ENCODE measurements at places on chromosomes 7 and 10.

DNA sequence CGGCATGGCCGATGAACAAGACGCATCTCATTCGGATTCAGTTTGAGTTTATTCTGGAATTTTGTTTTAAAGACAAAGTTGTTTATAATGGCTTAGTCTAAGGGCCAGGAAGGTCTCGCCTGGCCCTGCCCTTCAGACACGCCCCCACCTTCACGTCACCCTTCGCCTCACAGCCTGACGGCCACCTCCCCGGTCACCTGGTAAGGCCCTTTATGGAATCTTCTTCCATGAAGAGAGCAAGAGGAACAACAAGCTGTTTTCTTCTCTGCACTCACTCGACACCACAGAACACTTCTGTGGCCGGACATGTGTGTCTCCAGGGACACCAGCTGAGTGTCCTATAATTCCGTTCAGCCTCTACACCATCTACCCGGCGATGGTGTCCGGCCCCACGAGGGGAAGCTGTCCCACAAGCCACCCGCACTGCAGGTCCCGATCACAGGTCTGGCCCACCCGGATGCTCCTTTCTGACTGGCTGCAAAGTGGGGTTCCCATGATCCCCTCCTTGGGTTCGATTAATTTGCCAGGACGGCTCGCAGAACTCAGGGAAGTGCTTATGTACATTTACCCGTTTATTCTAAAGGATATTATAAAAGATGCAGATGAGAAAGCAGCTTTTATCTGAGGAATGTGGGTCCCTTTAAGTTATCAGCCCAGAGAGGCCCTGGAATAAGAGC is 17.4 kb upstream of the KNDC1 start:
- no peak for DNase-seq

DNA sequence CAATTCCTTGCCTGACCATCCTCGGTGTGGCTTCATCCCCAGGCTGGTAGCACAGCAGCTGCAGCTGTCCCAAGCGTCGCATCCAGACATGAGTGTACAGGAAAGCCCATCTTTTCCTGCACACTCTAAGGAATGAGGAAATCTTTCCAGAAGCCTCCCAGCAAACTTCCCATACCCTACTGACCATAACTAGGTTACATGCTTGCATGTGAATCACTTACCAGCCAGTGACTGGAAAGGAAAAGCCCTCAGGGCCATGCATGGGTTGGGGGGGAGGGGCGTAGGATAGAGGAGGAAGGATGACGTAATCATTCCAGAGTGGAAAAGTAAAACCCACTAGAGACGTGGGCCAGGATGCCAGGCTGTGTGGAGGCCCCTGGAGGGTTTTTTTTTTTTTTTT is 18.9 kb upstream of the ZNF212 start:
- DNase-seq, result no peak

DNA sequence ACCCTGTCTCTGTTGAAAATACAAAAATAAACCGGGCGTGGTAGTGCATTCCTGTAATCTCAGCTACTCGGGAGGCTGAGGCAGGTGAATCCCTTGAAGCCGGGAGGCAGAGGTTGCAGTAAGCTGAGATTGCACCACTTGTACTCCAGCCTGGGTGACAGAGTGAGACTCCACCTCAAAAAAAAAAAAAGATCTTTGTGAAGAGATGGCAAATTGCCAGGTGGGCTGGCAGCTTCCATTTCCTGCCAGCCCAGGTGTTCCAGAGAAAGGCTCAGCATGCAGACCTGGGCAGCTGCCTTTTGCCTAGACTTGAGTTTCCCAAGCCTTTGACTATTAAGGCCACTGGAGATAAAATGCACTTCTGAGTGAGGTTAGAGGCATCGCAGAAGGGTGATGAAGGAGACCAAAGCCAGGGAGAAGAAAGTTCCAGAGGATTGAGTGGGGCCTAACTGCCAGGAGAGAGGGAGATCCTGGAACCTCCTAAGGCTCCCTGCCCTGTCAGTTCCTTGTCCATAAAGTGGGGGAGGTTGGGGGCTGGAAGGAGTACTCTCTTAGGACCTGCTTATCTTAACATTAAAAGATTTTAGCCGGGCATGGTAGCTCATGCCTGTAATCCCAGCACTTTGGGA is 10.0 kb upstream of the DDIT4 start:
- peak; percentile 77 for DNase-seq

GRCh38 chr7:69245646-69246045 is 352.6 kb upstream of the AUTS2 start:
- no peak for DNase-seq

DNA sequence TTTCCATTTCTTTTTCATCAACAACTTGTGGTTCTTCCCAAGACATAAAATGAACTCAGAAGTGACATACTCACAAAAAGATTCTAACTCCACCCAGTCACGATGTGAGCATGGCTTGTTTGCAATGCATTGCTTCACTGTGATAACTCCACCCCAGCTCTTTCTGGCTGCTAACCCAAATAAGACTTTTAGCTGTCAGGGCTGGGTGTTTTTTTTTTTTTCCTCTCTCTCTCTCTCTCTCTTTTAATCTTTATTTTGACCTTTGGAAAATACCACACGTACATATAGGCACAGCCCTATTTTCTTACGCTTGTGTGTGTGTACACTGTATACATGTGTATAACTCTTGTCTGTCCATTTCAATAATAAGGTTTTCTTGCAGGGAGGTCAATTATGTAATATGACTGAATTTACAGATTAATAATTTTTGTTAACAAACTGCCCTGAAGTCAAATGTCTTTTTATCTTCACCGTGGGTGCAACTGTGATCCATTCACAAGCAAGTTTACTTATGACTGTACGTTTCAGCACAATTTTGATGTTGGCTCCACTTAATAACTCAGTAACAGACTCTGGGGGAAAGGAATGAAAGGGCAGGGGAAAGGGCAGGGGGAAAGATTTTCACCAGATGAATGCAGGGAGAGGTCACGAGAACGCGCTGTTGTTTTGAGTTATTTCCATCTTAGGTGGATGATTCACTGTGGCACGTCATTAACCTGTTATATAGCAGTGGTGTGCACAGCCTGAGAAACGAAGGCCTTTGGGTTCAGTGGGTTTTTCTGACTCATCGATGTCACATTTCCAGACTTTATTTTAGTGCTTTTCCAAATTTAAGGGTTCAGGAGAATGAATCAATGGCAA is 49.1 kb downstream of the APBB1IP start:
- DNase-seq, result no peak

DNA sequence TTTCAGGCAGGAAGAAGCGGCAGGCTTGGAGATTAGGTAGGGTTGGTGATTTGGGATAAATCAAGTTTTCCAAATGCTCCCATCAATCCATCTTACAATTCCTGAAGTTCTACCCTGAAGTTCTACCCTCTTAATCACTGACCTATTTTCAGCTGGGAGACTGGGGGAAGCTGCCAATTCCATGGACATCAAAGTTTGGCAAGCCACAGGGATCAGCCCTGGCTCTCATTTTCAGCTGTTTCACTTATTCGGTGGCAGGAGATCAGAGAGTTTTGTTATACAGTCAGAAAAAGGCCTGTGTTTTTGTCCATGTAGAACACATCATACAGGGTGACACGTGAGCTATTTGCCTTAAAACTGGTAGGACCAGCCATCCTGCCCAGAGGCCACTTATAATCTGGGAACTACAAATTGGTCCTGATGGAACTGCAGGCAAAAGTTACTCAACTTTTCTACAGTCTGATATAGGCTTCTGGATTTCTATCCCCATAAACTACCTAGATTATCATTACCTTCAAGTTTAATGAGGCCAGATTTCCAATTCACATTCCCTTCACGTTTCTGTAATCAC is 112.9 kb upstream of the ZNF746 start:
- DNase-seq, result no peak

DNA sequence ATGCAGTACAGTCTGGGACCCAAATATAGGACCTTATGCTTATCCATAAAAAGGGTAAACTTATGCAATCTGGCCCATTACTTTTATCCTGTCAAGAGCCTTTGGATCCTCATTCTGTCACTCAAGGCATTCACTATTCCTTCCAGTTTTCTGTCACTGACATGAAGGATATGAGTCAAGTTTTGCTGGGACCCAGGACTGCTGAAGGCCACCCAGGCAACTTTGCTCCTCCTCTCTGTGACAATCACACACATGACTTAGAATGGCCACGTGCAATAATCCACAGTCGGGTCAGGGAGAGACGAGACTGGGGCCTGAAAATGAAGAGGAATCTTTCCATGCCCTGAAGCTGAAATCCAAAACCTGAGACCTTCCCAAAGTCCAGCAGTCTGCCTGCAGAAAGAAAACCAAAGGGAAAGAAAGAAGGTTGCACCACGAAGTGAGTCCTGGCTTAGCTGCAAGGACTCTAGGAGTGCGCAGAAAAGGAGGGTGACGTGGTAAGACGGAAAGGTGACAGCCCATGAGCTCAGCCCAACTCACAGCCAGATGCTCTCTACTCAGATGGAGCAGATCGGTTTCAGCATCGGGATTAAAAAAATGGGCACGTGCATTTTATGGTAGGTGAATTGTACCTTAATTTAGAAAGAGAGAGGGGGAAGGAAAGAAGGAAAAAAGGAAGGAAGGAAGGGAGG is 67.2 kb downstream of the VOPP1 start:
- DNase-seq, result no peak

GRCh38 chr7:116461500-116461899 is 38.0 kb upstream of the CAV2 start:
- DNase-seq, result no peak

GRCh38 chr10:110401401-110402076 is 96.2 kb upstream of the DUSP5 start:
- DNase-seq, result no peak

DNA sequence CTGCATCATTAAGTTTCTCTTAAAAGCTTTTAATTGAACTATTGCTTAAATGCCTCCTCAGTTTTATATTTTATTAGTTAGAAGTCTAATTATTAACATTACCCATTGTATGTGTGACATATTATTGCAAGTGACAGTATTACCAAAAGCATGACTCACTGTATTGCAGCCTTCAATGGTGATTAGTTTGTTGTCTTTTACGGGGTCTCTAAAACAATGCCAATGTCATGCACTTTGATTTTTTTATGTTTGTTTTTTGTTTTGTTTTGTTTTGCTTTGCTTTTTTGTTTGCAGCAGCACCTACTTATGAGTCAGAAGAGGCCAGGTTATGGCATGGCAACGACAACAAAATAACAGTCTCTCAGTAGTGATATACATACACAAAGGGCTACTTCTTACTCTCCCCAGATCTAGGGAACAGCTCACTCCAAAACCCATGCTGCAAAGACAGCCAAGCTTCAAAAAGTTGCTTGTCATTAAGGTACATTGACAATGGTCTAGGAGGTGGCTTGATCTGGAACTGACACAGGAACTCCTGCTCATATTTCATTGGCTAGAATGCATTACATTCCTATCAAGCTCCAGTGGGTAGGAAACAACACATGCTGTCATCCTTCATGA is 293.7 kb upstream of the POM121L12 start:
- no peak for DNase-seq

- no peak for DNase-seq
Observed at GRCh38 chr10:19572056-19572455, 244.2 kb upstream of the PLXDC2 start.

GRCh38 chr10:22710139-22710745 is 4.1 kb downstream of the PIP4K2A start:
- DNase-seq, result no peak

DNA sequence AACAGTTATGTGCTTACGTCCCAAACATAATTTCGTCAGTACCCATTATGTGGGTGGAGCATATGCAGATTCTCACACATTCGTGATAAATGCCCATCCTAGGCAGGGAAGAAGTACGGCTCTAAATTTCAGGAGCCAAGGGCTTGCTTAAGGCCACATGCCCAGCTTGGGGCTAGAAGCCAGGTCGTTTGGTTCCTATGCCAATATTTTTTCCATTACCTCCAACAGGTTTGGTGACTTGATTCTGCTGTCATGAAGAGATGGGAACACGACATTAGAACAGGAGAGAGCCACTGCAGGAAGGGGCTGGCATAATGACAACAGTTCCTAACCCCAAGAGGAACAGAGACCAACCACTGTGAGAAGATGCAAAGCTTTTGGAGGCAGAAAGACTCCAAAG is 85.1 kb downstream of the HIPK2 start:
- DNase-seq, result no peak

GRCh38 chr7:15464667-15465121 is 97.1 kb downstream of the AGMO start:
- DNase-seq, result no peak

Data from epithelial cell of prostate (primary cell).